Globus pallidus (tissue), 1 donor: ENCODE measurements at places on chromosomes 3 and 15.

- DNase-seq, result no peak
Observed at GRCh38 chr3:150756491-150757059, 6.4 kb downstream of the SIAH2 start.

- DNase-seq, result no peak
Observed at GRCh38 chr3:68017069-68017468, 362.7 kb upstream of the SUCLG2 start.

GRCh38 chr3:107522510-107523288, at the start of gene BBX:
Gene BBX (plus strand): TSS chr3:107522962. CDS start chr3:107710461, 187,499 bp downstream.
- DNase-seq, result peak; percentile 97

DNA sequence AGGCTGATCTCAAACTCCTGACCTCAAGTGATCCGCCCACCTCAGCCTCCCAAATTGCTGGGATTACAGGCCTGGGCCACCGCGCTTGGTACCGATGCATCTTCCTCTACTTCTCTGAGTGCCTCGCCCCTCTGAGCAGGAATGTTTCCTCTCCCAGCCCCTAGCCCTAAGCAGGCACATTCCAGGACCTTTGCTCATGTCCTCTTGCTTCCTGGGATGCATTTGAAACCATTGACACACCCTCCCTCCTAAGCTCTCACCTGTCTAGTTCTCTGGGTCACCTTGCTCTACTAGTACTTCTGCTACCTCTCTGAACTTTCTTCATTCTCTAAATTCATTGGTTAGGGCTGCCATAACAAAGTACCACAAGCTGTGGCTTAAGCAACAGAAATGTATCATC, 17.9 kb upstream of the UACA start:
- DNase-seq, result no peak

- peak; percentile 16 for DNase-seq
Observed at GRCh38 chr3:18987862-18988447, 160.4 kb upstream of the KCNH8 start.

DNA sequence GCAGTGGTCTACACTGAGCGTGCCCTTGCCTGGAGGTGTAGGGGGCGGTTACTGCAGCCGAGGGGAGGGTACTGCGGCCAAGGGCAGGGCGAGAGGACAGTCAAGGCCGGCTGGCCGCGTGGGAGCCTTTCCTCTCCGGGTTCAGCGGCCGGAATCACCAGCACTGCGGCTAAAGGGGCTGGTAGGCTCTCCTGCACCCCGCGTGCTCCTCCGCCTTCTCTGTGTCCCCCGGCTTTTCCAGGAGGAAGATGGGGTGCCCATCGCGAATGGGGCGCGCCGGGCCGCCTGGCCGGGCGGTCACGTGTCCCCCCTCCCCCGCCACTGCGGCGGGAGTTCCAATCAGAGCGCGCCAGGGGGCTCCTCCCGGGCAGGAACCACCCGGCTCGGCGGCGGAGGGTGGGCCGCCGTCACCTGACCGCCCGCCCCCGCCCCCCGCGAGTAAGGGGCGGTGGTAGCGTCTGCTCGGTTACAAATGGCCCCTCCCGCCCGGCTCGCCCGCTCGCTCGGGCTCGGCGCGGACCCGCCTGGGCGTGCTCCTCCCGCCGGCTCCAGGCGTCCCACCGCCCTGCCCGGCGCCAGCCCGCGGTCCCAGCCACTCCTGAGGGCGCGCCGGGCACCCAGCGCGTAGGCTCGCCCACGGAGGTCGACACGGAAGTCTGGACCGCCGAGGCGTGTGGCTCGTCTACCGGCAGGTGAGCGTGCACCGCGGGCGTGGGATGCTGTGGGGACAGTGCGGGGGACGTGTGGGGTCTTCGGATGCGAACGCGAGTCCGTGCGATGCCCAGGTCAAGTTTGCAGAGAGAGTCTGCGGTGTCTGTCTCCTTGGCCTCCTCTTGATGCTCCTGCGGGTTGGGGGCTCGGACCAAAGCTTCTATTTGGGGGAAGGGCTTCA, 242.6 kb upstream of the TOPAZ1 start:
- peak; percentile 57 for DNase-seq

- DNase-seq, result peak; percentile 66
Observed at GRCh38 chr3:48400824-48401433, 28.9 kb downstream of the FBXW12 start.

DNA sequence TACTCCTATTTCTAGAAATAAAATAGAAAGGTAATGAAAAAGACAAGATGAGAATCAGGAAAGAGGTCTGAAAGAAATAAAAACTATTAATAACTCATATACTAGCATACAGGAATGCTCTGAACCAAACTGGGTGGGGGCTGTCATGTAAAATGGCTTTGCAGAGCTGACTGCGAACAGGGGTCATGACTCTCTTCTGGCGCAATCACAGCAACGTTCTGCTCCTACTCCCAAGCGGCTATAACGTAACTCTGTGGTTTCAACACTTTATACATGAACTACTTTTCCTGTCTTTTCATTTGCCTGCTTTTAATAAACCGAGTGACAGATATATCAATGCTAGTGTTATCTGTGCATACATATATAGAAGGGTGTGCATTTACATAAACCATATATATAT, 116.7 kb downstream of the DLG1 start:
- no peak for DNase-seq

- no peak for DNase-seq
Observed at GRCh38 chr3:49512781-49513355, 41.4 kb upstream of the BSN start.

GRCh38 chr15:52105846-52106245, 6.7 kb downstream of the BCL2L10 start:
- DNase-seq, result peak; percentile 15

DNA sequence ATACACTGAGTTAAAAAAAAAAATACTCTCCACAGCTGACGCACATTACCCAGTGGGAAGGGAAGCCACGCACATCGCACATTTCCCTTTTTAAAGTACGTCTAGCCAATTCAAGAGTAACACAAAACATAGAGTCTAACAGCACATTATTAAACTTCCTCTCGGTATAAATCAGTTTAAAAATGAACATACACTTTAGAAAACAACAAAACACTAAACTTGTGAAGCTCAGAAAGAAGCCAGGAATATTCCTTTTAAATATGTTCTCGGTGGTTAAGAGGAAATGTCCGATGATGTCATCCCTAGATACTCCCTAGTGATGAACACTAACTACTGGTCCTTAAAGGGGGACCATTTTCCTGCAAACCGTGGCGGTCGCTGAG, 721 bp downstream of the MYEF2 start:
- peak; percentile 30 for DNase-seq

GRCh38 chr15:48501208-48501607, 144.3 kb downstream of the FBN1 start:
- DNase-seq, result no peak

DNA sequence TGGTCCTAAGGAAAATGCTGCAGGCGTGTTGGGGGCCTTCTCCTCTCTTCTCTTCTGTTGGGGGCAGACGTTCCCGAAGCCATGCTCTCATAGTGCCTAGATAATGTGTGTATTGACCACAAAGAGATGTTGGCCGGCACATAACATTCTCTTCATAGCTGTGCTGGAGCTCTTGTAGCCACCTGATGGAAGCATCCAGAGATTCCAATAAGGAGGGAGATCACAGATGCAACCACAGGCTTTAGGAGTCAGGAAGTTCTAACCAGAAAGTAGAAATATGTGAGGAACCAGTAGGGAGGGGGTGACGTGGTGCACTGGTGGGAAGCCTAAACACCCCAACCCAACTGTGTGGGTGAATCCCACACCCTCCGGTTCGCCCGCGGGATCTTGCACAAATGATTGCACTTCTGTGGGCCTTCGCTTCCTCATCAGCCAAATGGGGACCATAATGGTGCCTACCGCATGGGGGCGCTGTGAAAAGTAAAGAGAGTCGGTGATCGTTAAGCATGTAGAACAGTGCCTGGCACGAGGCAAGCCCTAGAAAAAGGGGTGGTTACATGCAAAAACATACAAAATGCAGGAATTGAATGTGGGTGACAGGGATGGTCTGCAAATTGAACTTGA, 87.8 kb downstream of the TOP2B start:
- DNase-seq, result no peak

DNA sequence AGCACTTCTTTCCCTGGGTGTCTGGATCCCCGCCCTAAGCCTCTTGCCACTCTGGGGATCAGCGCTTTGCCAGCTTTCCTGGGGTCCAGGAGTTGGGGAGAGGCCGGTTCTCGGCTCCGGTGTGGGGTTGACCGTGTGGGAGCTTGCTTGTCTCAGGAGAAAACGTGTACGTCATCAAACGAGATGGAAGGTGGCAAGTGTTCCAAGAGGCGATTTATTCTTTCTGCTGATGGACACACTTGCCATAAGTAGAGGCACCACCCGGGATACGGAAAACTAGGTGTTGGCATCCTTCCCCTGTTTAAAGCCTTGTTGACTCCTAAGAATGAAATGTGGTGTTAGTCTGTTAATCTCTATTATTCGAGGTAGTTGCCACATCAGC, 295 bp downstream of the ZWILCH start:
- no peak for DNase-seq

DNA sequence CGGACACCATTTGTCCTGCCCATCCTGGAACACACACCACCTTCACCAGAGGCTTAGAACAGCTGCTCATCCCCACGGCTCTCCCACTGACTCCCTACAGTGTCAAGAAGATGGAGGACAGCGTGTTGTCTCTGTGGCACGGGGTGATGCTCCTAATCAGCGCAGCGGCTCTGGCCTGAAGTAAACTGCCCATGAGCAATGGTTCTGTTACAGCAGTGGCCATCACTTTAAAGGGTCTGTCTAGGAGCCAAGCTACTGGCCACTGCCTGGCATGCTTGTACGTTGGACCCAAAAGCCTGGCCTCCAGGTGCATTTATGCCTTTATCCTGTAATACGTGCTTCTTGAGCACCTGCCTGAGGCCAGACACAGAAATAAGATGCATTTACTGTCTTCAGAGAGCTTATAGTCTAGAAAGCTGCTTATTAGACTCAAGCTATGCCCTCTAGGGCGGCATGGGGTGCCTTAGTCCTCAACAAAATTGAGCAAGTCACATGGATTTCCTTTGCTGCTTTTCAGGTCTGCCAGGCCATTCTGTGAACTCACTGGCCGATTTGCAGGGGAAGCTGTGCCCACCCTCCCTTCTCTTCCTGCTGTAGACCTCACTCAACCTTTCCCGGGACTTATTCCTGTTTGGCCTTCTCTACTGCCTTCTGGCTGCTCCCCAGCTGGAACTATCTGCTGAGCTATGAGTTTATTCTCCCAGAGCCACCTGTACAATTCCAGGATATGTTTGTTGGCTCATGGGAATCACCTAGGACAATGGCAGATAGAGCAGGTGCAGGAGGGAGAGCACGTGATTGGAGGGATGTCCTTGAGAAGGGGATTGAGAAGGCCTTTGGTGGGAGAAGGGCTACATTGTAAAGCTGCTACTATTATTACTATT, 51.9 kb downstream of the STARD5 start:
- no peak for DNase-seq

GRCh38 chr15:65177901-65178300, 7.2 kb downstream of the CLPX start:
- DNase-seq, result no peak

DNA sequence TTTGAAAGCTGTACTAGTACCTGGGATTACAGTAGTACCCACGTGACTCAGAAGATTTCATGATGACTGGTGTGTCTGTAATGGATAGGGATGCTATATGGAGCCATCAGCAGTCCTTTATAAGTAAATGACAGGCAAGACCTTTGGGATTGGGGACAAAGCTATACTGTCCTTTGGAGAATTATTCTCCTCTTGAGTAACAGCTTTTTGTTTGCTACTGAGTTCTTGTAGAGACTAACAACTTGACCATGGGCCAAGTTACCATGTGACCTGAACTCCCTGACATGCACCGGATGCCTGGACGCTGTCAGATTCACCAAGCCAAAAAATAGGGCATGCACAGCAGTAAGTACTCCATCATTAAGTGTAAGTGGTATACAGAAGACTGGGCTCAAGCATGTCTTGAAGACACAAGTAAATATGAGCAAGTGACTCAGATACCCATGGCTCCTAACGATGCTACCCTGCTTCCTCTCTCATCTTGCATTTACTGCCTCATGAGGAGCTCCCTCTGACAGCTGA, 12.9 kb downstream of the SEC11A start:
- DNase-seq, result peak; percentile 65

DNA sequence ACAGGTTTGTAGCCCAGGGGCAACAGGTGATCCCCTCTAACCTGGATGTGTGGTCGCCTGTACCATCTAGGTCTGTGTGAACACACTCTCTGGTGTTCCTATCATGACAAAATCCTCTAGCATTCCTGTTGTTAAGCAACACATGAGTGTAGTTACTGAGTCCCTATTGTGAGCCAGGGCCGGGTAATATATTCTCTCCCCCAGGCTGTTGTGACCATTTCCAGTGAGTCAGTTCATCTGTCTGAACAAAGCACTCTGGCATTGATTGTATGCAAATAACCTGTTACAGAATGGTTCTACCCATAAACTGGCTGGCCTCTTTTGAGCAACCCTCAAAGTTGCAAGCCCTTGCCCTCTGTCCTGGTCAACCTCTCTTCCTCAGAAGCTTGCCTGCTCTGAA, 2.6 kb upstream of the FLNB start:
- DNase-seq, result no peak

DNA sequence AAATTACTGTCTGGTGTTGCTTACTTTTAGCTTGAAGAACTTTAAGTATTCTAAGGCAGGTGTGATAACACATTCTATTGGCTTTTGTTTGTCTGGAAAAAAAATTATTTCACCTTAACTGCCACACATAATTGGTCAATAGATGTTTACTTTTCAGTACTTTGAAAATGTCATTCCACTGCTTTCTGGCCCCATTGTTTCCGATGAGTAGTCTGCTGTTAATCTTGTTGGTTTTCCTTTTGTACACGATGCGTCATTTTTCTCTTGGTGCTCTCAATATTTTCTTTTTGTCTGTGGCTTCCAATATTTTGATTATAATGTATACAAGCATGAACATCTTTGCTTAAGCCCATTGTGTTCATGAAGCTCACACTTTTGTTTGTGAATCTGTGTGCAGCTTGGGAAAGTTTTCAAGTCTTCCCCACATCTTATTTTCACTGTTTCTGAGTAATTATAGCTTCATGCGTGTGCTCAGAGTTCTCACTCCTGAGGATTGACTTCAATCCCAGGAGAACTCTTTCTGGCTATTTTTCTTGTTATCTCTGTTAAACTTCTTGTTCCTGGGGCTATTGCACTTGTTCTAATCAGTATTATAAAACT, 664.7 kb downstream of the IGSF11 start:
- DNase-seq, result no peak

DNA sequence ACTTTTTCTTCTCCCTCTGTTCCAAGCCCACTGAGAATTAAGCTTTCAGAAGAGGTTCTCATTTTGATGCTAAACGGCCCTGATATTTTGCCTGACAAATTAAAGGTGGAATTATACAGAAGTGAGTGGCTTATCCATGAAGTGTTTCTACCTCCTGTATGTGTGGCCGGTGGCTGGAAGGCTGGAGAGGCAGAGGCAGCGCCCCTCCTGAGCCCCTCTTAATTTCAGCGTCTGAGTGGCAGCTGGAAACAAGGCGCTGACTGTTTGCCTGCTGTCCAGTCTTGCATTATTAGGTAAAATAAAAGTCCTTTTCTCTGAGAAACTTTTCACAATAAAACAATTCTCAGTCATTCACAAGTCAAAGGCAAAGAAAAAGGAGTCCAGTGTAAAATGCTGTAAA, 685.7 kb downstream of the MCTP2 start:
- DNase-seq, result no peak

DNA sequence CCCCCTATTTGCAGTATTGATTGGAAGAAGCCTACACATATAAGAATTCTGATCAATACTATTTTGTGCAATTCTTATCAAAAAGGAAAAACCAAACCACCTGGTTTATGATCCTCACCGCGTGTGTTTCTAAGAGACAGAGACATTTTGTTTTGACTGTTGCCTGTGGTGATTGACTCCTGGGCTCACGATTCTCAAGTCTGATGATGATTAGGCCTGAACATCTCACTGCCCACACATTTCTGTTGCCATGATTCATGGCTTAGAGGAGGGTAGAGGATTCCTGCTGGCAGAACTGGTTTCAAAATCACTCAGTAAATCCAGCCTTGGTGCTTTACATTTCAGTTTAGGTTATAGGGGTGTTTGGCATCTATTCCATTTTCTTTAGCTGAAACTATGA, 88.3 kb upstream of the UBE3A start:
- DNase-seq, result no peak
